ENCODE measurements at places on chromosomes 16 and 17.

GRCh38 chr17:43636426-43636825 lies 25.3 kb downstream of the MEOX1 start:
- DNase-seq = no peak

GRCh38 chr17:9472541-9472940 lies 103.1 kb downstream of the STX8 start:
- no peak for DNase-seq

- no peak for DNase-seq
Measured at GRCh38 chr17:69424287-69425041, 10.0 kb downstream of the MAP2K6 start.

DNA sequence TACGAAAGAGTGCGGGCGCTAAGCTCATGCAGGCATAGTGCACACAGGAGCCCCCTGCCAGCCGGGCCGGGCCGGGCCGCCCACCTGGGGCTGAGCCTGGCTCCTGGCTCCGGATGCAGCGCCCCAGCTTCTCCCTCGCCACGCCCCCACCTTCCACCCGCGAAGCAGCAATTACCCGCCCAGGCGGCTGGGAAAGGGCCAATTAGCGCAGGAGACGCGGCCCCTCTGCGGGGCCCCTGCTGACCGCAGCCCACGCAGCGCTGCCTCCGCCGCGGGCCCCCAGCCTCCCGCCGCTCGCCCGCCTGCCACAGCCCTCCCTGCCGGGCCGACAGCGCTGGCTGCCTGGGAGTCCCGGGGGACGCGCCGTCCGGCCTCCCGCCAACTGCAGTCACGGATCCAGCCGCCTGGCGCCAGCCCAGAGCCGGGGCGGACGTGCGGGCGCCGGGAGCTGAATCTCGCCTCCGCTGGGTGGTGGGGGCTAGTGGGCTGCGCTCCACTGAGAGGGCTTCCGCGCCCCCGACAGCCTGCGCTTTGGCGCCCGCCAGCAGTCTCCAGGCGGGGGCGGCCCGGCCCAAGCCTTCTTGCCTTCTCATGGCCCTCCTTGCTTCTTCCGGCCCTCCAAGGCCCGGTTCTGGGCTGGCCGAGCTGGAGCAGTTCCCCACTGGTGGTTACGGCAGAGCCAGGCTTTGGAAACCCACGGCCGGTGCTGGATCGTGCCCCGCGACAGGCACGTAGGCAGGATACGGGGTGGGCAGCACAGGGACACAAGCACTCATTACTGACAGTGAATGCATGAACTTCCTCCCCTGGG lies 14.9 kb upstream of the CBFB start:
- DNase-seq = peak; percentile 70

- DNase-seq = no peak
Measured at GRCh38 chr16:68289621-68290329, 21.0 kb downstream of the SLC7A6OS start.

DNA sequence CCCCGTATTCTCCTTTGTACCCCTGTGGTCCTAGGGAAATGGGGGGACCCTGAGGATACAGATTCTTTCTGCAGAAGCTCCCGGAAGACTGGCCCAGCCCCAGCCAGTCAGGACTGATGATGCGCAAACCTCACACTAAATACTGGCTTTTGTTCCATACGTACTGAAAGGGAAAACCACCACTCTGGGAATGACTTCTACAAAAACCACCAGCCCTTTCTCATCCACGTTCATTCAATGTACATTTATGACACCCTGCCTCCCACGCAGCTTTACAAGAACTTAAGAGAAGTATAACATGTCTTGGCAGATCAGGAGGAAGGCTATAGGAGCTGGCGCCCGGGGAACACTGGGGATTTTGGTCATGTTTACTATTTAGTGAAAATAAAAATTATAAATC lies 70.6 kb downstream of the MARCHF10 start:
- DNase-seq = no peak

DNA sequence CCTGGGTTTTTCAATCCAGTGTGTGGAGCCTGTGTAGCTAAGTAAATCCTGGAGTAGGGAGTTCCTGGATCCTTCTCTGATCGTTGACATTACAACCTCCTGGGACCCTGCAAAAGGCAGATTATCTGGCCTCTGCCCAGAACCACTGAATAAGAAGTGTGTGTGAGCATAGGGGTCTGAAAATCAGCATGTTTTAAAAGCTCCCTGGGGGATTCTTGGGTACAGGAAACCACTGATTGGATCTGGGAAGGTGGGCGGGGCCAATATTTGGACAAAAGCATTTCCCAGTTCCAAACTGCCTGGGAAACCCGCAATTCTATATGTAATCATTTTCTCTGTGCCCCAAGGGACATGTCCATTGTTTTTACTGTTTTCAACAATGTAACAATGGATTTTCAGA lies 27.2 kb upstream of the BEAN1 start:
- no peak for DNase-seq

GRCh38 chr17:78678222-78678557 lies 101.0 kb upstream of the DNAH17 start:
- no peak for DNase-seq

- DNase-seq = peak; percentile 58
Measured at GRCh38 chr17:62064791-62065563, at the start of gene MED13. Gene MED13 (minus strand): TSS chr17:62065278. CDS start chr17:62065205, 73 bp downstream.

DNA sequence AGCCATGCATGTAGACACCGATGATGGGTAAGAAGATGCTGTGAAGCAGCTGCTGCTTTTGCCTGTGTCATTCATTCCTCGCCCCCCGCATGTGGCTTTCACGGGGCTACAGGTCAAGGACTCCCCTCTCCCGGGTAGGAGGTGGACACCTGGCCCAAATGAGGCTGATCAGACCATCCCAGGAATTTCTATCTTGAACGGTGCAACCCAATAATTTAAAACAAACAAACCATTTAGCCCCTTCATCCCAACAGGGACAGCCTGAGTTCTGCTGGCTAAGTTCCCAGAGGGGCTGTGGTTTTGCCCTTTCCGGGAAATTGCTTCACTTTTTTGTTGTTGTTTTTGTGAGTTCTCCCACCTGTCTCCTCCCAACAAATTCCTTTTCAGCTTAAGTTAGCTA lies 137.7 kb upstream of the CDH5 start:
- DNase-seq = no peak

- DNase-seq = no peak
Measured at GRCh38 chr16:5971924-5972323, 874.3 kb upstream of the EEF2KMT start.

DNA sequence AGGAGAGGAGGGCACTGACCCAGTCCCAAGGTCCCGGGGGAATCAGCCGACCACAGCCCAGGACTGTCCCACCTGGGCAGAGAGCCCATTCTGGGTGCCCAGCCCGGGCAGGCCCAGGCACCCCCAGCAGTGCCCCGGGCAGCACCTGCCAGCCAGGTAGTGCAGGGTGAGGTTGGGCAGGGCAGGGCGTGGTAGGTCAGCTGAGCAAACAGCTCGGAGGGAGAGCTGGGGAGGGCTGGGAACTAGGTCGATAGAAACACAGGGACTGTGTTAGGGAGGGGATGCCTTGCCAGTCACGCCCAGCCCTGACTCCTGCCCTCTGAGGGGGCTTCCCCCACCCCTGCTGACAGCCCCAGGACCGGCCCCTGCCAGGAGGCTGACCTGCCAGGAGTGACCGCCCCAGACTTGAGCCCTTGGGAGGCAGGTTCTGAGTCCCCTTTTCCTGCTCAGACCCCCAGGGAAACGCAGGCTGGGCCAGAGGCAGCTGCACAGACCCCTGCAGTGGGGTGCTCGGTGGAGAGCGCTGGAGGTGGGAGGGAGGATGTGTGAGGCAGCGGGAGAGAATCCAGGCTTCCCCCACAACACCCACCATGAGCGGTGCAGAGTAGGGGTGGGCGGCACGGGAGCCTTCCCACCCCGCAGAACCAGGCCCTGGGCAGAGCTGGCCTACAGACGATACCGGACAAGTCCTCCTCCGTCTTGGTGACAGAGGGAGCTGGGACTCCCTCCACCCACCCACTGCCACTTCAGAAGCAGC lies 4.7 kb downstream of the HS3ST6 start:
- no peak for DNase-seq

DNA sequence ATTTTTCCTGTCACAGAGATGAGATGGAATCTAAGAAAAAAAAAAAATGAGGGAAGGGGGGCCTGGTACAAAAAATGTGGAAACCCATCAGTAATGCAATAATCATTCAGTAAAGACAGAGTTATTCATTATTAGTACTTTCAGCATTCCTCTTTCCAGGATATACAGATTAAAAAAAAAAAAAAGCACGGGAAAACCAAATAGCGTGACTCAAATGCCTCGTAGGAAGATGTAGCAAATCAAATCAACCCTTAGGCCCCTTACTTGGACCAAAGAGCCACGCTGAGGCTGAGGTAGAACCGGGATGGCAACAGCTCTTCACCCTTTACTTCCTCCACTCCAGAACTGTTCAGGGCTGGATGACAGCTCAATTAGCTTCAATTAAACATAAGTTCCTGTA lies 52.5 kb downstream of the SMG6 start:
- no peak for DNase-seq

GRCh38 chr17:70750983-70751382 lies 581.7 kb downstream of the KCNJ2 start:
- no peak for DNase-seq

DNA sequence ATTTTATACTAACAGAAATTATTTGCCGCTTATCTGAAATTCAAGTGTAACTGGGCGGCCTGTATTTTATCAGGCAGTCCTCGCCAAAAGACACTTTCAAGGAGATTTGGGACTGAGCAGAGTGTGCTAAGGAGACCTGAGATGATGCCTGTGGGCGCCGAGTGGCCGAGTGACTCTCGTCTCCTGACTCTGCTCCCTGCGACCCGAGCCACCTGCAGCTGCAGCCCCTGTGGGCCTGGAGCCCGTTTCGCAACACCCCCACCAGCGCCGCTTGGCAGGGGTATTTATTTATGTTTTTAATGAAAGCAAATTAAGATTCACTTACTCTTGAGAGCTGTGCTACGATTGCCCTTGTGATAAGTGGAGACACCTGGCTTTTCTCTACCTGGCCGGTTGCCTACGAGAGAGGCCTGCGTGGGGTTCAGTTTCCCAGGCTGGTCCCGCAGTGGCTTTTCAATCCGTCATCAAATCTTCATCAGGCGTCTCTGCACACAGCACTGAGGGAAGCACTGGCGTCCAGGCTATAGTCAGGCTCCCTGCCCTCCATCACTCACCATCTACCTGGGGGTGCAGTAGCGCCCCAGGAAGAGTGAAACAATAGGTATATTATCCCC lies 124.0 kb downstream of the SEC14L1 start:
- no peak for DNase-seq

GRCh38 chr16:17885659-17886207 lies 415.0 kb upstream of the XYLT1 start:
- no peak for DNase-seq

GRCh38 chr17:28717578-28718332 lies at the start of gene RAB34:
Gene RAB34 (minus strand): TSS chr17:28717868. CDS start chr17:28717266, 602 bp downstream.
- no peak for DNase-seq

- no peak for DNase-seq
Measured at GRCh38 chr16:73060892-73061490, 13.1 kb upstream of the ZFHX3 start.

DNA sequence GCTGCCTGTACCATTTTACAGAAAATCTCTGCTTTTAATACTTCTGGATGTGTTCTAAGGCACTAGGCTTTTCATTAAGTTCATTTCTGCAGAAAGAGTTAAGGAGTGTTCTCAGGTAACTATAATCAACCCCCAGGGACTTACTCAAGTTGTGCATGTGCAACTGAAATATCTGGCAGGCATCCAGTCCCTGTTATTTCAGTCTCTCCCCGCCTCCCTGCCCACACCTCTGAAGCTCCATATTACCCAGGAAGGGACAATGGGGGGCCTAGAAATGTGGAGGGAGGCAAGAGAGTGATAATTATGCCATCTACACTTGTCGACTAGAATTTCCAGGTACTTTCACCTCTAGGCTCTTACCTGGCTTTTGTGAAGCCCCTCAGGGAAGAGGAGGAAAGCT lies 432.2 kb downstream of the MAF start:
- DNase-seq = no peak

DNA sequence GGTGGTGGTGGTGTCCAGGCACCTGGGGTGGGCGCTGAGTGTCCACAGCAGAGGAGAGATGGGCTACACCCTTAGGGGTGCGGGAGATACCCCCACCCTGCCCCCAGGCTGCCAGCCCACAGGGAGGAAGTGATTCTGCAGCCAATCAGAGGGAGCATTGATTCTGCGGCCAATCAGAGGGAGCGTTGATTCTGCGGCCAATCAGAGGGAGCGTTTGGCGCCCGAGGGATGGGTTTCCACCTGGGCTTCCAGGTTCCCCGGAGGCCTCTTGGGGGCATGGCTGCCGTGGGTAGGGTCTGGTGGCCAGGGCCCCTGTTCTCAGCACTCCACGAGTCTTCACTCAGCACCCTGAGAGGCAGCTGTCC lies 28.2 kb upstream of the ACSF3 start:
- DNase-seq = no peak

Data from globus pallidus (tissue), 1 donor.